Natural killer cell treated with Interleukin-12 subunit alpha and Interleukin-12 subunit beta and Interleukin-15 and Interleukin-18, amount 100 ng/mL, for 72 hours (primary cell): ENCODE measurements at places on chromosomes 12 and 14. TPM values are rescaled to one million over a fixed set of nuclear protein-coding genes. Genes with fewer than 3 reads are reported as not detected.

Gene POTEG
- total RNA-seq = not detected

Gene DCN
- total RNA-seq = not detected

Gene SMAGP
- total RNA-seq = 3.8 TPM

Gene ZCRB1
- total RNA-seq = 50.6 TPM

Gene C12orf56
- total RNA-seq = not detected

Gene RHOF
- 76.1 TPM for total RNA-seq

Gene AVPR1A
- total RNA-seq = not detected

Gene FAIM2
- total RNA-seq = not detected

Gene WNT1
- not detected for total RNA-seq

Gene PDE3A
- total RNA-seq = not detected

Gene POTEM
- not detected for total RNA-seq

Gene ACOT4
- 8.9 TPM for total RNA-seq
